NCI-H1417 (cell line): ENCODE measurements at places on chromosomes 13 and 19.

DNA sequence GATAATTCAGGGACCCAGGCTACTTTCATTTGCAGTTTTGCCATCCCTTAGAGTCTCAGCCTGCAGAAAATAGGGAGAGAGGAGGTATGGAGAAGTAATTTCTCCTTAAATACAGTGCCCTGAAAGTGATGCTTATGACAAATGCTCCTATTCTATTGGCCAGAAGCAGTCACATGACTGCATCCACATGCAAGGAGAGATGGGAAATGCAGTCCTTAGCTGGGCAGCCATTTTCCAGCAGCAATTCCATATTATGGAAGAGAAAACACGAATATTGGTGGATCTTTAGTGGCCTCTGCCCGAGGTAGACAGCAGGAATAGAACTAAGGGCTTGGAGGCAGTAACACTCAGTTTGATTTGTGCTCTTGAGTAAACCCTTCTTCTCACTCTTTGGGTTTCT lies 39.4 kb downstream of the VAV1 start:
- peak; percentile 0 for DNase-seq

GRCh38 chr13:48448959-48449614 lies 36.2 kb upstream of the LPAR6 start:
- DNase-seq, result no peak

DNA sequence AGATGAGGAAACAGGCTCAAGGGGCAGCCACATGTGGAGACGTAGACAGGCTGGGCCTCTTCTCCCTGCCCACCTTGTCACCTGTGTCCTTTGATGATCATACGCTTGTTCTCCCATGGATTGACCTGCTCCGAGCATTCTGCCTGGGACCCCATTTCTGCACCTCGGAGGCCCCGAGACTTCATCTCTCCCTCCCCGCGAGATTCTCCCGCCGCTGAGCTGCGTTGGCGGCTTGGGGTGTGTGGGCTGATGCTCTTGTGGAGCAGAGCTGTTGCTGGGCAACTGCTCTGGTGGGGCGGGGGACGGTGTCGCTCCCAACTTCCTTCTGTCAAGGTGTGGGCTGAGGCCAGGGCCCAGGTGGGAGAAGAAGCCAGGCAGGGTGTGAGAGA lies 22.1 kb downstream of the MAST3 start:
- DNase-seq, result no peak

DNA sequence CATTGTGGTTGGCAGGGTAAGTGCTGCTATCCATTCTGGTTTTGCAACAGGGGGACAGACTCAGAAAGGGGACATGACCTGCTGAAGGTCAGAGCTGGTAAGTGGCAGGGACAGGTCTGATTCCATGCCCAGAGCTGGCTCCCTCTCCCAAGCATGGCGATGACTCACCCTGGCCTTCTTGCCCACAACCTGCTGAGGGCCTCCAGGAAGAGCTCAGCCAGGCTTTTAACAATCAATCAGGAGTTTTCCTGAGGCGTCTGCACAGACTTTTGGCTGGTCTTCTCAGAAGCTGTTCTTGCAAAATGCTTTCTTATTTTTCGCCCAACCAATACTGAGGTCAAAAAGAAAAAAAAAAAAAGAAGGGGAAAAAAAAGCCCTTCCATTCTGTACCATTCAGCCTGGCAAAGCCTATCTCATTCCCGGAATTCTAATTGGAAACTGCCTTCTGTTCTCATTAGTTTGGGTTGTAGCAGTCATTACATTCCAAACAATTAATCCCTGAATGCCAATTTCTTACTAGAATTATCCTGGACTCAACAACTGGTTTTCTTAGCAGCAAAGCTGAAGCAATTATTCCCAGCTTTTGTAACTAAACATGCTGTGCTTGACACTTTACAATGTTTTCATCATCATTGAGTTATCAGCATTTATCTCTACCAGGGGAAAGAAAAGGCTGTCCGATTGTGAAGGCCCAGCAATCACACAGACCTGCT lies 17.7 kb downstream of the SIAH3 start:
- no peak for DNase-seq

GRCh38 chr13:37168926-37169325 lies 63.5 kb upstream of the CSNK1A1L start:
- no peak for DNase-seq

- DNase-seq, result no peak
Measured at GRCh38 chr19:15417699-15418098, 1.1 kb downstream of the AKAP8L start.

GRCh38 chr19:6100284-6100915 lies 9.9 kb downstream of the RFX2 start:
- no peak for DNase-seq
